ENCODE measurements at places on chromosomes 16 and 17.

DNA sequence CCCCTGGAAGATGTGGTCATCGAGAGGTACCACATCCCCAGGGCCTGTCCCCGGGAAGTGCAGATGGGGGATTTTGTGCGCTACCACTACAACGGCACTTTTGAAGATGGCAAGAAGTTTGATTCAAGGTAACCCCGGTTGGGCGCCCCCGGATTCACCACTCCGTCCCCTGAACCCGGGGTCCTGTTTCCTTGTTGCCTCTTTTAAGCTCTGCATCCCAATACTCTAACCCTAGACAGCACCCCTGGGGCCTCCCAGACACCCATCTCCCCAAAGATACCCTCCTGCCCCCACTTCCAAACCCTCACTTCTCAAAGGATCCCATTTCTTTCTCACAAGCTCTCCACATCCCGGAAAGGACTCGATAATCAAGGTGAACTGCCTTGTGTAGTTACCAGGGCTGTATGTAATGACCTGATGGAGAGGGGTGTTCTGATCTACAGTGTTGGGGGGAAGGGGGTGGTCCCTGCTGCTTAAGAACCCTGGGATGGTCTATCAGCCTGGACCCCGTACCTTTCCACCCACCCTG is 412 bp downstream of the FKBP10 start:
- no peak for DNase-seq

DNA sequence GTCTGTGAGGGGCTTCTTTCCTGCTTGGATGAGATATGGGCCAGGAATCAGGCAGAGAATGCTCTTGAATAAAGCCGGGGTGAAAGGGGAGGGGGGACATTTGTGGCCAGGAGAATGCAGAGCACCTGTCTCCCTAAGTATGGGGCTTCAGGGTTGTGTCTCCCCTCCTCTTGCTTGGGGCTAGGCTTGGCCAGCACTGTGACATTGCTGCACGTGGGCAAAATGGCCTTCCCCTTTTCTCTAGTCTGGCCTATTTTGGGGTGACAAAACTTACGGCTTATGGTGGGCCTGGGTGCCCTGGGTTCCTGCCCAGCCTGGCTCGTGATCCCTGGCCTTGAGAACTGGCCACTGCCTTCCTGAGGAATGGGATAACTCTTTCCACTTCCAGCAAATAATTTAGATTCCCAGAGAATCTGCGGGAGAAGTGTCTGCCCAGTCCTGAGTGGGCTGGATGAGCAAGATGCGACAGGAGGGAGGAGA is 5.6 kb downstream of the NFE2L1 start:
- DNase-seq, result no peak

DNA sequence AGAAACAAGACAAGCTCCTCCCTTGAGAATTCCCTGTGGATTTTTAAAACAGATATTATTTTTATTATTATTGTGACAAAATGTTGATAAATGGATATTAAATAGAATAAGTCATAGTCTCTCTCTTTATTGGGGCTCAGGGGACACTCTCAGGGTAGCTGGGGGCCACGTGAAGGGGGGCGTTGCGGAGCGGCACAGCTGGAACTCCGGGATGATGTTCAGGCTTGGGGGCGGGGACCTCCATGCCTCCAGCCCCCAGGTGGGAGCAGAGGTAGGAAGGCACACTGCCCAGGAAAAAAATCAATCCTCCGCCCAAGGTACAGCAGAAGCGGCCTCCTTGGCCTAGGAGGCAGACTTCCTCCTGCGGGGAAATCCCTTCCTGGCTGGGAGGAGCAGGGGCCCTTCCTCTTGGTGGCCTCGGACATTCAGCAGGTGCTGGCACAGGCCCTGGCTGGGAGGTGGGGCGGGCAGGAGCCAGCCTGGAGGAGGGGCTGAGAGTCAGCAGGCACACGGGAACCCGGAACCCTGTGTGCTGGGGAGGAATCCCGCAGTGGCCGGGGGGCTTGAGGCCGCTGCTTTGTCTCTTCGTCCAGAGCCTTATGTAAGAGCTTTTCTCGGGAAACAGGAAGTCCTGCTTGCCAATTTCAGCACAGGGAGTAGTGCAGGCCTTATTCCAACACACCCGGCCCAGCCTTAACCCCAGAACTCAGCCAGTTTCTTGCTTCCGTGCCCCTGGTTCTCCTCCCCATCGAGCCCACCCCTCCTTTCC is 591 bp upstream of the TNFSF13 start:
- peak; percentile 90 for DNase-seq

GRCh38 chr16:51907680-51908079 is 639.3 kb downstream of the TOX3 start:
- DNase-seq, result no peak

GRCh38 chr17:27928587-27928986 is 35.4 kb upstream of the LYRM9 start:
- DNase-seq, result no peak

GRCh38 chr16:89133457-89134127 is 38.0 kb upstream of the CDH15 start:
- DNase-seq, result no peak

DNA sequence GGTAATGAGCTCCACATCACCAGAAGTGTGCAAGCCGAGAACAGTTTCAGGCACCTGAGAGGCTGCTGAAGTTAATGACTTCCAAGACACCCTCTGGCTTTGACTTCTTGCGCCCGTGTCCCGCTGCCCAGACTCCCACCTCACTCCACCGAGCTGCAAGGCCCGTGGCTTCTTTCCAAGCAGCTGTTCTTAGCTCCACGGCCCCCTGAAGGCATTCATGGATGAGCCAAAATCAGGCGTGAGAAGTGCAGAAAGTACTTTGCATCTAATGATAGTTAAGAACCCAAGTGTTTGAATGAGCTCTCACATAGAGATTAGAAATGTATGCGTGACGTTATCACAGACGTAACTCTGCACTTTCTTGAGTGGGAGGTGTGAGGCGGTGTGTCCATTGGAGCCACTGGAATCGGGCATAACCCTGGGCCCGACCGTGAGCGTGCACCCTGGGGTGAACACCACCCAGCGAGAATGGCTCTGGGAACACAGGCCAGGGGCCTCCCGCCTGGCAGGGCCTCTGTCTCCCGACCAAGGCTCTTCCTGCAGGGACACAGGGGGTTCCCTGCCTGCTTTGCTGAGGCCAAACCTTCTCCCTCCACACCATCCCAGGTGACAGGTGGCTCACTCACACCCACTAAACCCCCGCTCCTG is 11.0 kb downstream of the NPTX1 start:
- no peak for DNase-seq

DNA sequence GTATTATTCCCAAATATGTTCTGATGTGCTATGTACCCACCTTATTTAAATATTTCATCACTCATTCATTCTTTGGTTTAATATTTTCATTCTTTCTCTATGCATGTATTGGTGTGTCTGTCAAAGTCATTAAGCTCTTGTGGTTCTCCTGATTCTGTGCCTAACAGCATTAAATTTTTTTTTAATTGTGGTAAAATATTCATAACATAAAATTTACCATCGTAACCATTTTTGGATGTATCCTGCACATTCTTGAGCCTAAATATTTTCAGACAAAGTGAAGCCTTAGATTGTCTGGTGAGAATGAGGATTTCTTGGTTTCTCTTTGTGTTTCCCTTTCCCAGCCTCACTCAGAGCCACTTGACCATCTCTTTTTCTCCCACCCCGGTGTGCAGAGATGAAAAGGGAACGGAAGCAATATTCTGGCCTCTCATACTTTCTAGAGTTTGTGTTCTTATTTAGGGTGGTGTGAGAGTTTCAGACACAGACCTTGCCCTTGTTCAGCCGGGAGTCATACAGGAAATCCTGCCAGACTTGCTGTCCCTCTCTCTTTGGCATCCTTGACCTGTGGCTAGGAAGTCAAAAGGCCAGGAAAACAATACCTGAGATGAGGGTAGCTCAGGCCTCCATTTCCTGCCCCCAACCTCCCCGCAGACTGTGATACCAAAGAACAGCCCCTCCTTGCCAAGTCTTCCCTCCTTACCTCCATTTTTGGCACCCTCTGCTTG is 4.9 kb downstream of the CCL5 start:
- DNase-seq, result no peak

- DNase-seq, result no peak
Measured at GRCh38 chr17:7838090-7839075, 4.4 kb downstream of the KDM6B start.

GRCh38 chr17:44374306-44375195 is 10.9 kb upstream of the FAM171A2 start:
- DNase-seq, result no peak

GRCh38 chr17:62703261-62703775 is 75.8 kb downstream of the MRC2 start:
- DNase-seq, result peak; percentile 29

GRCh38 chr16:66886321-66886720 is 6.0 kb downstream of the PDP2 start:
- DNase-seq, result no peak

DNA sequence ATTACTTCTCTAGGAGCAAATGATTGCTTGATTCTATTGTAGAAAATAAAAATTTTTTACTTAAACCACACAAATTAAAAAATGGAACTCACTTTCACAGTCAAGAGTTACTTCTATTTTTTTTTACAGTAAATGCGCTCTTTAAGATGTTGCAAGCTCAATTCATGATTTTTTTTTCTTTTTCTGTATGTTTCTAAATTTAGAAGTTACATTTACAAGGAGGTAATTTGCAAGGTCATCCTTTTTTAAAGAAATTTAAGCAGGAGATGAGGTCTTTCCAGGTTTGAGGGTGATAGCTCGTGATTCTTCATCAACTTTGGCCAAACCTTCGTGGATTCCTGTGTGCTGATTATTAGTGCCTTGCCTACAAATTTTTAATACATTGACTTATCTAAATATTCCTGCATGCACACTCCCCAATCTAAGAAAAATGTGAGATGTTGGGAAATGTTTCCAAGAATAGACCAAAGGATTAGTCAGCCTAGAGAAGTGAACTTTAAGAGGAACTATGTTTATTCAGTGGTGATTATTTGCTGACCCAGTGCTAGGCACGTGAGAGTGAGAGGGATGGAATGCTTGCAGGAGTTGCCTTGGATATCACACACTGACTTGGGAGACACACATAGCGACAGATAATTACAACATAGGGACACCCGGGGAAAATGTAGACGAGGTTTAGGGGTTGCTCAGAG is 429.8 kb downstream of the MAF start:
- peak; percentile 30 for DNase-seq

GRCh38 chr16:47059991-47060390 is 83.8 kb downstream of the NETO2 start:
- DNase-seq, result no peak

GRCh38 chr17:33786478-33786877 is 468.6 kb upstream of the CCL2 start:
- DNase-seq, result no peak

DNA sequence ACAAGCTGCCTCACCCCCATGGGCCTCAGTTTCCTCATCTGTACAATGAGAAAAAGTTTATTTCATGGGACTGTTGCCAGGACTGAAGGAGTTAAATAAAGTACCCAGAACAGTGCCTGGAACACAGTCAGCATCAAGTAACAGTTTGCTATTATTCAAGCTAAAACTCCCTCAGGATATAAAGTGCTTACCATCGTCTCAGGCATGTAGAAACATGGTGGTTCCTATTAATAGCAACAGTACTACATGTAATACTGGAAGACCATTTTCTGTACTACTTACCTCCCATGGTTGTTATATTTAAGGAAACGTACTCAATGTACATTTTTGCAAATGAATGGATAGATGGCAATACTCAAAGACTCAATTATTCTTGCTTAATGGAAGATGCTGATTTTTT is 93.4 kb downstream of the NCOR1 start:
- no peak for DNase-seq

DNA sequence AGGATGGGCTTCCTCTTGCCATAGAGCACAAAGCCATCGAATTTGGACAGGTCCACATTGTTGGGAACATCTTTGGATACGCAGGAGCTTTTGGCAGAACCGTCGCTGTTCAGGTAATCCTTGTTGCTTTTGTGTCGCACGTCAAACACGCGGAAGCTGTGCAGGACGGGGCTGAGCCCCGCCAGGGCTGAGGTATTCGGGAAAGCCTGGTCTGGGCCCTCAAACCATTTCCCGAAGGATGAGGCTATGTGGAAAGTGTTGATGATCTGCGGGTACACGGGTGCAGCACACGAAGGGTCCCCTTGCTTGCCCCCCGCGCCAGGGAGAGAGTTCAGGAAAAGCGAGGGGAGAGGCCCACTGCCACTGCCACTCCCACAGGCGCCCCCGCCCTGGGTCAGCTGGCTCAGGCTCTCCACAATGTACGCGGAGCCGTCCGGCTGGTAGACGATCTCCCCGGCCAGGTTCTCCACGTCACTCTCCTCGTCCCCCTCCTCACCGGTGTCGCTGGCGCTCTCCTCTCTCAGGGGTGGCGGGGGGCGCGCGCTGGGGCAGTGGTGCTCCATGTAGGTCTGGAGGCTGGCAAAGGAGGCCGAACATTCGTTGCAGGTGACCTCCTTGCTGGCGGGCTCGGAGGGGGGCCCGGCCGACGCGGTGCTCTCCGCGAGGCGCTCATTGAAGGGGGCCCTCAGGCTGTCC is 88.5 kb downstream of the ZFHX3 start:
- no peak for DNase-seq

- no peak for DNase-seq
Measured at GRCh38 chr17:2972749-2973148, 90.7 kb downstream of the OR1D5 start.

DNA sequence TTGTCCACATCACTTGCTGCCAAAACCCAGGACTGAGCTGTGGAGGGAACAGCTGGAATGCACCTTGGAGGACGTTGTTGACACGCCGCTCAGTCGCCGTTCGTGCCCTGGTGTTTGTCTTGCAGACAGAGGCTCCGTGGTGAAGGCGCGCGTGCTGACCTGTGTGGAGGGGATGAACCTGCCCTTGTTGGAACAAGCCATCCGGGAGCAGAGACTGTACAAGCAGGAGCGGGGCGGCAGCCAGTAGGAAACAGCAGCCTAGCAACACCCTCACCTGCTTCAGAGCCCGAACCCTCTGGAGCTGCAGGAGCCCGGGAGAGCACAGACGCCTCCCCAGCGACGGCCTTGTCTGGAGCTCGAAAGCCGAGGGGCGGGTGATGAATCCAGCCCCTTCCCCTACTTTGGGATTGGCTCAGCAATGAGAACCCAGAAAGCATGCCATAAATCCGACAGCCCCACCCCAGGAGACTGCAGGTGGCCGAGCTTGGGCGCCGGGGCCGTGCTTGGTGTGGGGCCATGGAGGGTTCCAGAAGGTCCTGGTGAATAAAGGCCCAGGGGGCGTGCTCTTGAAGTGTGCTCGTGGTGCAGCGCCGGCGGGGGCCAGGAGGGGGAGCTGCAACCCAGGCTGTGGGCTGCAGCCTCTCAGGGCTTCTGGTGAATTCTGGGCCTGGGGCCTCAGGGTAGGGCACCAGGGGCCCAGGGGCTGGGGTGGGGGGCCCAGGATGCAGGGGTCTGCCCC is 470 bp upstream of the CDK3 start:
- DNase-seq, result no peak

All from ascending aorta (tissue), 2 donors.